ENCODE measurements at places on chromosomes 12 and 14.

DNA sequence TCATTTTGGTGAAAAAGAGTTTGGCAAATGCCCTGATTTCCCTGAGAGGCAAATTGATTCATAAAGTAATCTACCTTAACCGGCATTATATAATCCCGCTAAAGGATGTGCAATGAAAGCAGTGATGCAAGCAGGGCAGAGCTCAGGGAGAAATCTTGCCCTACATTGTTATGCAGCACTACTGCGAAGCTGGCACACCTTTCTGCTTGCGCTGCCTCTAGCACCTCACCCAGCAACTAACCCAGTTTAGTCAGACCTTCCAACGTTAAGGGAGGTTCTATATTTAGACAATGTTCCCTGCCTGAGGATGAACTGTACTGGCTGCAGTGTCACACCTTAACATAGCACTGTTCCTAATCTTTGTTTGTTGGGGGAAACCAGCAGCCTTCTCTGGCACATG, 60.8 kb upstream of the CCDC196 start:
- DNase-seq: no peak

DNA sequence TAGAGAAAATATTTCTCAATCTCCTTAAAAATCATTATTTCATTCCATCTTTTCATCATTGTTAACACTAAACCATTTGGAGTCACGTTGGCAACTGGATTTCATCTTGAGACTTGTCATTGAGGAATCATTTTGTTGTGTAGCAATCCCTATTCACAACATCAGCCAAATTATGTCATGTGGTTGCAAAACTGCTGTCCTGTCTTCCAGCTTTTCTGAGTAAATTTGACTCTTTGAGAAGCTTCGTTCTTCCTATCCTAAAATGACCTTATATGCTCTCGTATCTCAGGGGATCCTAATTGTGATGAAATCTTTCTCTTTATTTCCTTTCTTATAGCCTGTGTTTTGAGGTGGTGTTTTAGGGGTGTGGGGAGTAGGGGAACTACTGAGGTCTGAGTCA, 30.6 kb upstream of the KICS2 start:
- DNase-seq: no peak

DNA sequence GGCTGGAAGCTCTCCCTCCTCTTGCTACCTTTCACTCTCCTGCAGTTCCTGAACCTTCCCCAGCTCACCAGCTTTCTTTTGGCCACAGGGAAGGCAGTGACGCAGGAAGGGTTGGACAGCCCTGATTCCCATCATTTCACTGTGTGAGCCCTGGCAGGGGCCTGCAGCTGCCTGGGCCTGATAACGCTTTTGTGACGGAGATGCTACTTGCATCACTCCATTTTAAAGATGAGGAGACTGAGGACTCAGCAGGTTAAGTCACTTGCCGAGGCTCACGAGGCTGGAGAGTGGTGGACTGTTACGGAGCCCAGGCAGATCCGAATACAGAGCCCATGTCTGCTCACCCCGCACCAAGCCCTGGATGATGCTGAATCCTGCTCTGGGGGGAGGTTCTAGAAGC, 145.3 kb downstream of the RBM19 start:
- no peak for DNase-seq

DNA sequence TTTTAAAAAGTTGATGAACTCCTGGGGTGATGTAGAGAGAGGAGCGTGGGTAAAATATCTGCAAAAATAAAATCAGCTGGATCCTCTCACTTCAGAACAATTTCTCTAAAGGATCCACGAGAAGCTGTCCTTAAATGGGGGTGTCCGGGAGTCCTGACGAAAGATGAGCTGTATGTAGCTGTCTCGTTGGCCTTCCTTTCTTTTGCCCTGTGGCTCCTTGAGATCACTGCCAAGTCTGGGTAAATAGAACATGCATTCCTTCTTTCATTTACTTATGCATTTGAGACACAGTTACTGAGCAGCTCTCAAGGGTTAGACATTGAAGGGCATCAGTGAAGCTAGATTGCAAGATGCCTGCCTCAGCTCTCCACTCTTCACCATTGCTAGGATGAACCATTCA, 35.2 kb upstream of the TXNRD1 start:
- DNase-seq: no peak

DNA sequence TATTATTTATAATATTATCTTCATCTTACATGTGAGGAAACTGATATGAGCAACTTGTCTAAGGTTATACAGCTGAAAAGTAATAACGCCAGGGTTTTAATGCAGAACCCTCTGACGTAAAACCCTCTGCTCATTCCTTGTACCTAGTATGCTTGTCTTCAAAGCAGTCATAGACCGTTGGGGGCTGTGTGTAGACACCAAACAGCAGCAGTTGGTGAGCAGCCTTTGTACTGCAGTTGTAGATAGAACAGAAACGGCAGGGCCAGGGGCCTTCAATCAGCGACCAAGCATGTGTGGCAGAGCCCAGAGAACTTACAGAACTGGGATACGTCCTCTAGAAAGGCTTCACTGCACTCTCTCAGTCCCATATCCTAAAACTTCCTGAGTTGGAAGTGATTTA, 28.1 kb downstream of the EVL start:
- DNase-seq: no peak

GRCh38 chr12:18837025-18837424, 99.1 kb downstream of the CAPZA3 start:
- DNase-seq: no peak

GRCh38 chr14:100846309-100846859, 20.5 kb downstream of the MEG3 start:
- DNase-seq: no peak

GRCh38 chr12:89354612-89355067, 2.3 kb upstream of the DUSP6 start:
- DNase-seq: peak; percentile 56

GRCh38 chr12:104464899-104465298, 8.2 kb downstream of the CHST11 start:
- no peak for DNase-seq

- DNase-seq: no peak
These were observed 193.4 kb upstream of the ATP2B1 start for GRCh38 chr12:89901906-89902642.

DNA sequence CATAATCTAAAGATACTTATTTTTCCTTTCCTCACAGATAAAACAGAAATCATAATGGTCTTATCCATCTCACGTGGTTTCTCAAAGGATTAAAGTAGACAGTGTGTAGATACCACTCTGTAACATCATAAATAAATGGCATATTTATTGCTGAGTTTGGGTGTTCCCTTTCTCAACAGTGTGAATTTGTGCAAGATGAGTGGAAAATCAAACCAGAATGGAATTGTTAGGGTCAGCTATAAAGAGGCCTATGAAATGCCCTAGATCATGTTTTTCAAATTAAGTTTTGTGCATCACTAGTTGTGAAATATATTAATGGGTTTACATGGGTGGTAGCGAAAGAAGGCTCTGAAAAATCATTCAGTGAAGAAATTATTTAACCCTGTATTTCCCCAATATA, 216.3 kb upstream of the GARIN6 start:
- no peak for DNase-seq

DNA sequence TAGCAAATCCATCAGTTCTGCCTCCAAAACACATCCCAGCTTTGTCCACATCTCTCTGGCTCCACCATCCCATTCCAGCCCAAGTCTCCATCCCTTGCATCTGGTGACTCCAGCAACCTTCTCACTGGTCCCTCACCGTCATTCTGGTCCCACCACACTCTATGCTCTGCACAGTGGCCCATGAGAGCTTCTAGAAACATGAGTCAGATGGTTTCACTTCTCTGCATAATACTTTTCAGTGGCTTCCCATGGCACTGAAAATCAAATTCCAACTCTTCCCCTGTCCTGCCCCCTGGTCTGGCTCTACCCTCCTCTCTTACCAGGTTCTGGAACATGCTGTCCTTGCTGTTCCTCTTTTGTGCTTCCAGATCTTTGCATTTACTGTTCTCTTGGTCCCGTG, 17.2 kb upstream of the C12orf76 start:
- no peak for DNase-seq

DNA sequence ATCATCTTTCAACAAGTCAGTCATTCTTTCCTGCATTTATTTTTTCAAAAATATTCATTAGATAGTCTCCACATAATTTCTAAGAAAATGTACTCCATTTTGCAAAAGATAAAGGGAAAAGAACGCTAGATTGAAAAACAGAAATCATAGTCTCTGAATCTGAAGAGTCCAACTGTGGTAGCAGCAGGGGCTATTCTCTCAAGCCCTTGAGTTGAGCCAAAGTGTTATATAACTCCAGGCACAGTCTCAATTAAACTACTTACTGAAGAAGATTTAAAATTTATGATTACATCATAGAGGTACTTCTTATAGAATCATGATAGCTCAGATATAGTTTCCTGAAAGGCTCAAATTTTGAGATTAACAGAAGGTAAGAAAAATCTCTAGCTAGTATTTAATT, 5.8 kb downstream of the LDHB start:
- no peak for DNase-seq

- peak; percentile 85 for DNase-seq
These were observed 89.9 kb upstream of the DCN start for GRCh38 chr12:91272461-91273063.

DNA sequence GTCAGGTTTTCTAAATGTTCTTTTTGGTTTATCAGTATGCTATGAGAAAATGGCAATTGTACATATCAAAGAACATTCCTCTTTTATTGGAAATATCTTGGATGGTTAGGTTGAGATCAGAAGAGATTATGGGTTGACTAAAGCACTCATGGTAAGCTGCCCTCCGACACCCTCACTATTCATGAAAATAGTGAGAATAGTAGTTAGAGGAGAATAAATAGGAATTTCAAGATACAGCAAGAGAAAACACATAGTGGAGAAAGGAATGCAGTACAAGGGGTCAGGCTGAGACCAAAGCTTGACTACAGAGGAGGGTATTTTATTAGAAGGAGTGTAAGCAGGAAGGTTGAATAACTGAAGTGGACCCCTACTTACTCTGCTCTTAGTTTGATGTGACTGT, 112.5 kb downstream of the PTPRQ start:
- DNase-seq: peak; percentile 43

DNA sequence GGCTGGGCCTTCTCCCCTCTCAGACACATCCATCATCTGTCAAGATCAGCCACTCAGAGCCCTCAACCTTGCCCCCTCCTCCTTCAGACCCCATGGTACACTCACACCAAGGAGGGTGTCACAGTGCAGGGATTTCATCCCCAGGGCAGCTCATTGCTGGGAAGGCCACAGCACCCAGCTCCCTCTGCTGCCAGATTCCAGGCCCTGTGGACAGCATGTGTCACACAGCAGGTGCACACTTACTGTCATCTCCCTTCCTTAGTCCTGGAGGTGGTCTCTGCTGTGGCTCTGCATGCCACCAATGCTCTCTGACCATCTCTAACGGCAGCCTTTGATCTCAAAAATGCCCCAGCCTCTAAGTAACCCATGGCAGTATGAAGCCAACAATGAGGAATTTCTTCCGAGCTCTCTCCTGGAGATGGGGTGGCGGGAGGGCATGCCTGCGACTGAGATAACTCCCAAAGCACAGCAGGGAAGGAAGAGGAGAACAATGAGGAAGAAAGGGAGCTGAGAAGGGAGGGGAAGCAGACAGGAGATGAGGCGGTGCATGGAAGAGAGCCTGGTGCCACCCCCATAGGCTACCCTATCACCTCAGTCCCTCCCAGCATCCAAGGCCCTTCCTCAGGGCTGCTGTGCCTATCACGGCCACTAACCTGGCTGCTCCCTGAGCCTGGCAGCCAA, 101.0 kb downstream of the SINHCAF start:
- no peak for DNase-seq

GRCh38 chr14:61876362-61877034, 114.3 kb downstream of the SNAPC1 start:
- DNase-seq: no peak

GRCh38 chr12:6786416-6787094, 2.8 kb upstream of the CD4 start:
- no peak for DNase-seq

DNA sequence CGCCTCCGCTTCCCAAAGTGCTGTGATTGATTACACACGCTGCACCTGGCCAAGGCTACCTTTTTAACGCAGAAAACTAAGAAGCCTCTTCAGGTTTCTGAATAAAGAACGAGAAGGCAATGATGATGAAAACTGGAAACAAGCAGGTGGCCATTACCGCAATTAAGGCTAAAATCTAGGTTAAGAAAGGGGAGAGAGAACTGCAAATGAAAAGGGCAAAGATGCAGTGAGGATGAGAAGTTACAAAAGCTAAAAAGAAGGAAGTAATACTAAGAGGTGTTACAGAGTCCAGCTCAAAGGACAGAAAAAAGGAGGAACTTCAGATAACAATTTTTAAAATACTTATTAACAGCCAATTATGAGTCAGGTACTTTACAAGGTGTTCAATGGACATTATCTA, 79.7 kb downstream of the DUSP16 start:
- no peak for DNase-seq

- DNase-seq: no peak
These were observed 8.0 kb upstream of the TXNRD1 start for GRCh38 chr12:104207416-104208205.

DNA sequence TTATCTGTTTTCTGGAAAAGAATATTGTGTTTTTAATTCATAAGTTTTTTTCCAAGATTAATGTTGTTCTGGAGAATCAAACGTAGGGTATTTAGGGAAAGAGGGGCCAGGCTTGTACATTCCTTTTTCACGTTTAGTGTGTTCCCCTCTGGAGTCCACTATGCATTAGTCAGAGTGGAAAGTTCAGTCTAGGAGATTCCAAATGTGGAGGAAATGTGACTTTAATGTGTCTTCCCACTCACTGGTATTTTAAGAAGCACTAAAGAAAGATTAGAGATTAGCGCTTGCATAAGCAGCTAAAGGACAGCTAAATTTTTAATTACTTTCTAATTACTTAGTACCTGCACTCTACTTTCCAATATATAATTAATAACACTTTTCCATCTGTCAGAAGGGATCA, 4.4 kb upstream of the PDE6H start:
- DNase-seq: no peak

GRCh38 chr12:1339618-1340319, 254.6 kb downstream of the FBXL14 start:
- DNase-seq: no peak

DNA sequence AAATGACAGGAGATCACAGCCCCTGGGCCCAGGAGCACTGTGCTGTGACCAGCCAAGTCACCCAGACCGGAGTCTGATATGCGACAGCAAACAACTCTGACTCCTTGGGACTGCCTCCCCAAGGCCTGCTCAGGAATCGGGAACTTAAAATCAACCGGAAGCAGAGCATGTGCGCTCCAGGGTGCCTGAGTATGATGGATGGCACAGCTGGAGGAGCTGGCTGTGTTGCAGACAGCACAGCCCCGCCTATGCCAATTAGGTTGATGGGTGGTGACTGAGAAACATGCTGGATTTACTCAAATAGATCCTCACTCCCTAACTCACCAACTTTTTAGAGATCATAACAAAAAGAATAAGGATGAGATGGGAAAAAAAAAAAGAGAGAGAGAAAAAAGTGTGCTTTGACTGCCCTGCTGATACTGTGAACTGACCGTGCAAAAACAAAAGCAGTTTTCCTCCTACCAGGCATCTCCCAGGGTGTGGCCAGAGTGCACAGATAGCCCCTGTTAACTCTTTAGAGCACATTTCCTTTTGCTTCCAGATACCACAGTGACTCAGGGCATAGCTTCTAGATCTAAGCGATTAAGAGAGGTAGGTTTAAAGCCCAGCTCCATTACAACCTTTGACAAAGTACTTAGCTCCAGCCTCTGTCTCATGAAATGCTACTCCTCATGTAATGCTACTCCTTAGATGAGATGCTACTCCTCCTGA, 27.4 kb upstream of the STON2 start:
- no peak for DNase-seq

- no peak for DNase-seq
These were observed 477.1 kb downstream of the FSCB start for GRCh38 chr14:44029933-44030332.

- DNase-seq: no peak
These were observed 98.1 kb downstream of the NEDD1 start for GRCh38 chr12:97005174-97005573.

Measured in astrocyte of the spinal cord (primary cell).